ENCODE measurements at places on chromosomes 6 and 20. TPM values are rescaled to one million over a fixed set of nuclear protein-coding genes. Genes with fewer than 3 reads are reported as not detected.

DNA sequence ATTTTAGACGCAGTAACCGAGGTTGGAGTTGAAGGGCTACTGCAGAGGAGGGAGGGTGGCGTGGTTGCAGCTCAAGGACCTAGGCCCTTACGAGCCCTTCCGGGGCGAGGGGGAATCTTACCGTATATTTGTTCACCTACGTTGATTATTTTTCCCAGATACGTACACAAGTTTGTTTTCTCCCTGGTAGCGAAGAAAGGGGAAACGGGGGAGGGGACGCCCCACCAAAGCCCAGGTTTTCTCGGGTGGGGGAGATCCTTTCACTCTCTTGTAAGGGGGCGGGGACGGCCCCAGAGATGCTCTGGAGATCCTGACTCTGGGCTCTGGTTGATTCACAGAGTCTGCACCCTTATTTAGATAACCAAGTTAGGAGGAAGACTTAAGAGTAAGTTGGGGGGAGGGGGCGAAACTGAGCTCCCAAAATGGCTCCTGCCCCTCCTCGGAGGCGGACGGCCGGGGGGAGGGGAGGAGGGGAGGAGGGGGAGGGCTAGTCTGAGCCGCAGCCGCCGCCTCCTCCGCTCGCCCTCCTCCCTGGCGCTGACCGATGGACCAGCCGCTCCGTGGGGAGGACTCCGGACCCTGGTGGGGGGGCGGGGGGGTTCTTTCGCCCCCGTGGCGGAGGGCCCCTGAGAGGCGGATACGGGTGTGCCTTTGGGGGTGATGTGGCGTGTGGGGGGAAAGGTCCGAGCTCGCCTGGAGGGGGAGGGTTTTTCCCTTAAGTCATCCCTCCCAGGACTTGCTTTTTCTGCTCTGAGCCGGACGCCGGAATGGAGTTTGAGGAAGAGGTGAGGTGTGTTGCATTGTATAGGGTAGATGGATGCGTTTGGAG lies 2.2 kb downstream of the BRD2 start:
- H3K27me3 ChIP-seq, result no peaks in the 10 kb centered on the region
- H3K27ac ChIP-seq, result peak overlapping the region; percentile 85
- H3K36me3 ChIP-seq, result peaks cover 90% of the 10 kb centered on the region
- peak; percentile 93 for DNase-seq
- H3K4me1 ChIP-seq, result peaks cover 33% of the 10 kb centered on the region

Gene CTCFL
- not detected for total RNA-seq

DNA sequence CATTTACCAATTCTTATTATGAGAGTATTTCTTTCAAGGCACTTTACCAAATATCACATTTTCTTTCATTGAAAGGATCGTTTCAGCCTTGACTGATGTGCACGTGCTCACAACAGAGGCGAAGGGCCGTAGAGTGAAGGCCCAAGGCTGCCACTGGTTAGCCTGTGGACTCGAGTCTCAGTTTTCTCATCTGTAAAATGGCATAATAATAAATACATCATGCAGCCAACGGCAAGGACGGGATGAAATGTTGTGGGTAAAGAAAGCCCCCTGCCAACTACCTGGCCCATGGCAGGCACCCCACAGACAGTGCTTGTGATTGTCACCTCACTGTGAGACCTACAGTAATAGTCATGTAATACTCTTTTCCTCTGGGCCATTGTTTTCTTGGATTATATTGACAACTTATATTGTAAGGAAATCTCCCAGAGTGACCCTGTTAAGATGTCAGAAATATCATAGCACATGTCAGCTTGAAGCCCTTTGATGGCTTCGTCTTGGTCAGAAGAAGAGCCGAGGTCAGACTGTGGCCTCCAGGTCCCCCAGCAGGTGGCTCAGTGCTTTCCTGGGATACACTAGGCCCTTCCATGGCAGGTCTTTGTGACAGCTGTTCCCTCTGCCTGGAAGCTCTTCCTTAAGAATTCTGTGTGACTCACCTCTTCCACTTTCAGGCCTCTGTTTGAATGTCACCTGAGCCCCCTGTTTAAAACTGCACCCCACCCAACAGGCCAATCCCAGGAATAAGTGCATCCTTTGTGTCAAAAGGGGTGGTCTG lies 36.3 kb downstream of the FAM50B start:
- peak; percentile 30 for DNase-seq
- H3K27me3 ChIP-seq, result no peaks in the 10 kb centered on the region
- H3K4me3 ChIP-seq, result no peak overlapping the region
- H3K27ac ChIP-seq, result no peak overlapping the region

DNA sequence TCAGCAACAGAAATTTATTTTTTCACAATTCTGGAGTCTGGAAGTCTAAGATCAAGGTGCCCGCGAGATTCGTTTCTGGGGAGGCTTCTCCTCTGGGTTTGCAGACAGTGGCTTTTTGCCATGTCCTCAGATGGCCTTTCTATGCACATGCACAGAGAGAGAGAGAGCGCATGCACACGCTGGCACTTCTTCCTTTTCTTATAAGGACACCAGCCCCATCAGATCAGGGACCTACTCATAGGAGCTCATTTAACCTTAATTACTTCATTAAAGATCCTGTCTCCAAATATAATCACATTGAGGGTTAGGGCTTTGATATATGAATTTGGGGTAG lies 260.7 kb upstream of the PLCB4 start:
- no peaks in the 10 kb centered on the region for H3K36me3 ChIP-seq
- peaks cover 12% of the 10 kb centered on the region for H3K4me1 ChIP-seq
- no peak for DNase-seq

DNA sequence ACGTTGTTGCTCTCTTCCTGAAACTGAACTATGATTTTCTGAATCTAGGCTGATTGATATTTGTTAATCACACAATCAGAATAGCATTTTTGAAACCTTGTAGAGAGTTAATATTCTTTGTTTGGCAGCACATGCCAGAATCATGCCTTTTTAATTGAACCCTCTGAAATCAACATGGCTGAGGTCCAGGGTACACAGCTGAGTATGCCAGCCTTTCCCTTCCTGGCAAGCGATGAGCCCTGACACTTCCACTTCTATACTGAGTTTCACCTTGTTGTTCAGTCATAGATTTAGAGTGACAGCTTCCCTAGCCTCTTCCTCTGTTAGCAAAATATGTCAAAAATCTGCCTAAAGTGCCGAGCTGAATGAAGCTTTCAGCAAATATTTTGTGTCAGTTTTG lies 6.8 kb downstream of the HDDC2 start:
- H3K27ac ChIP-seq, result no peak overlapping the region
- peaks cover 5% of the 10 kb centered on the region for H3K36me3 ChIP-seq
- H3K4me3 ChIP-seq, result no peak overlapping the region
- DNase-seq, result no peak
- H3K27me3 ChIP-seq, result no peaks in the 10 kb centered on the region

DNA sequence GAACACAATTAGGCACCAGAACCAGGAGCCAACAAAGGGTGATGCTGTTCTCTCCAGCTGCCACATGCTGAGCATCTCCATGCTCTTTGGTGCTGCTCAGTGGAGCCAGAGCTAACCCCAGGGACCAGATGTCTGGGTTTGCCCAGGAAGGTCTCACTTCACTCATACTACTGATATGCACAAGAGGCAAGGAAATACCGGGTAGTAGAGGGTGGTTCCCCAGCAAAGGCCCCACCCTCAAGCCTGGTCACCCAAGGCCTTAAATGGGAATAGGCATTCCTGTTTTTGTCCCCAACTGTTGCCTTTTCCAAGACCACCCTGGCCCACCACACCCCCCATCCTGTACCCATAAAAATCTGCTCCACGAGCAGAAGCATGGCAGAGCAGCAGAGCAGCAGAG lies 204.5 kb upstream of the TAB2 start:
- no peak overlapping the region for H3K4me3 ChIP-seq
- H3K27me3 ChIP-seq, result no peaks in the 10 kb centered on the region
- DNase-seq, result no peak
- H3K4me1 ChIP-seq, result no peaks in the 10 kb centered on the region

DNA sequence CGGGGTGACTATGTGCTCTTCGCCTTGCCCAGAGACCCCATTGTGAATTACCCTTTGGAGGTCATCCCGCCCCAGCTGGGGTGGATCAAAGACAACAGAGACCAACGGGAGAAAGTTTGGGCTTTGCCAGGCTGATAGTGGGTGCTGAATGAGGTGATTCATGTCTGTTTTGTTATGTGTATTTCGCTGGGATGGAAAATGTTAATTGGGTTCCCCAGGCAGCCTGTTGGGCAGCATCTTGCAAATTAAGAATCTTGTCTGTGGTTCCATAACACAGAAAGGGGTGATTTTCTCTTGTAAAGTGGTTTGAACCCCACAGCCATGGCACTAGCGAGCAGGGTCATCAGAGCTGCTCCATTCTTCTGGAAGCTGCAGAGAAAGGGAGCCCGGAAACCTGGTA lies 63.1 kb upstream of the UNC93A start:
- no peak for DNase-seq
- peaks cover 36% of the 10 kb centered on the region for H3K27me3 ChIP-seq
- H3K4me3 ChIP-seq, result no peak overlapping the region
- H3K4me1 ChIP-seq, result peaks cover 17% of the 10 kb centered on the region
- H3K36me3 ChIP-seq, result peaks cover 6% of the 10 kb centered on the region

- H3K27ac ChIP-seq, result no peak overlapping the region
- H3K27me3 ChIP-seq, result no peaks in the 10 kb centered on the region
- no peak overlapping the region for H3K4me3 ChIP-seq
- no peak for DNase-seq
- no peaks in the 10 kb centered on the region for H3K4me1 ChIP-seq
These were observed 15.2 kb downstream of the NKX2-2 start for GRCh38 chr20:21498635-21499034.

DNA sequence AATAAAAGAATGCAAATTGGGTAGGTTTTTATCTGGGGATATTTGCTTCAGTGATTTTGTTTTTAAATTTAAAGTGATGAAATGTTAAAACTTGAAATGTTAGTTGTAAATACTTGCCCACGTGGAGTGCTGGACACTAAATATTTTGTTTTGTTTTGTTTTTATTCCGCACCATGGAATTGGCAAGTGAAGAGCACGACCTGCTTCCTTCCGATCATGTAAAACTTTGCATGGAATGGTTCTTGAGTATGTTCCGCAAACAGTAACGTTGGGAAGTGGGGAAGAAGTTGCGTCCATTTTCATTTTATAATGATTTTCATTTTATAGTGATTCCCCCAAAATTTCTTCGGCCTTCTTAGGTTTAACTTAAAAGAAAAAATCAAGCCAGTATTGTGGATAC lies 765 bp downstream of the IRAK1BP1 start:
- H3K36me3 ChIP-seq, result peaks cover 17% of the 10 kb centered on the region
- no peak for DNase-seq
- no peaks in the 10 kb centered on the region for H3K27me3 ChIP-seq
- H3K4me1 ChIP-seq, result no peaks in the 10 kb centered on the region
- peak overlapping the region; percentile 97 for H3K4me3 ChIP-seq
- peak overlapping the region; percentile 92 for H3K27ac ChIP-seq
